ENCODE measurements at places on chromosomes 2 and 18.

DNA sequence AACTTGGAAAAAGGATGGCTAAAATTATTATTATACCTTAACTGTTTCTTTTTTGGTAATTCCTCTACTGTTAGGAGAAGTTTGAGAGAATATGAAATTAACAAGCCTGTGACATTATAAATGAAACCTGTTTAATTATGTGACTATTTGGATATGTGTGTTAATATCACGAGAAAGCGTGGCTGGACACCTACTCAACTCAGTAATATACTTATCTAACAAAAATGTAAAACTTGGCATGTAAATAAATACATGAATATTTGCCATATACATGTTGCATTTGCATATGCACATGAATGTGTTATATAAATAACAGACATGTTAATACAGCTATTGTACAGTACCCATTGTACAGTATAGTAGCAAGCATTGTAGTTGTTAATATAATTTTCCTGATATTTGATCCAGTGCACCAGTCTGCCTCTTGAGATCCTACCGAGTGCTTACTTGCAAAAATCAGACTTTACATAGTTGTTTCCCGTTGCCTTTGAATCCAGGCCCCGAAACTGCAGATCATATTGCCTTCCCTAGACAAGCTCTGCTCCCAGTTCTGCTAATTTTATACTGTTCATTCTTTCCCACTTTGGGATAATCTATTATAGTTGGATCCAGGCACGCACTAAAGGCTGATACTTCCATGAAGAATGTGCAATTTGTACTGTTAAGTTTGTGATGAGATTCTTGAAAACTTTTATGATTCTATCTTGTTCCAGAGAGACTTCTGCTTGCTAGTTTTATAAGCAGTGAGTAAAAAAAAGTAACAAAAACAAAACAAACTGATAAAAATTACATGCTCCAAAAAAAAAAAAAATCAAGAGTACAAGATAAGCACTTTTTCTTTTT lies 395.6 kb downstream of the ARHGAP15 start:
- peak; percentile 49 for DNase-seq

DNA sequence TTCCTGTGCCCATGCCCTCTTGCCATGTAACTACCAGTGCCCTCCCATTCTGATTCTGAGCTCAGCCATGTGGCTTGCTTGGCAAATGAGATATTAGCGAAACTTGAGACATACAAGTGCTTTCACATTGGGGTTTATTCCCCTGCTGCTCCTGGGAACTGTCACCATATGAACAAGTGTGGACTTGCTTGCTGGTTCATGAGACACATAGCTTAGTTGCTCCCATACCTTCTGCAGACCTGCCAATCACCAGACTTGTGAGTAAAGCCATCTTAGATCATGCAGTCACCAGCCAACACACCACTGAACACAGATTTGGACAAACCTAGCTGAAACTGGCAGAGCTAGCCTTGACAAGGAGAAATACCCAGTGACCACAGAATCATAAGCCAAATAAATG lies 155.1 kb downstream of the SS18 start:
- DNase-seq: no peak

GRCh38 chr2:190408538-190409271 lies 550 bp downstream of the MFSD6 start:
- peak; percentile 3 for DNase-seq

DNA sequence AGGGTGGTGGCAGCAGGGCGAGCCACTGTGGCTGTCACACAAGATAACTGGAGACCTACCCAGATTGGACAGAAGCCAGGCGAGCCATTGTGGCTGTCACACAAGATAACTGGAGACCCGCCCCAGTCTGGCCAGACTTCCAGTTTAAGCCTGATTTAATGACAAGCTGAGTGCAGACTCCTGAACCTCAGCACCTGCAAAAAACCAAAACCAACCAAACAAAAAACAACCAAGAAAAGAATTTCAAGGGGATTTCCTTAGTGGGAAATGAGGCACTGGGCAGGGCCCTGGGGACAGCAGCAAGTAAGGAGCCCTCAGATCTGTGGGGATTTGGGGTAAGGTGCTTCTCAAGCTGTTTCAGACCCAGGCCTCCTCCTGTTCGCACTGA lies 95.2 kb upstream of the BOD1L2 start:
- DNase-seq: no peak

DNA sequence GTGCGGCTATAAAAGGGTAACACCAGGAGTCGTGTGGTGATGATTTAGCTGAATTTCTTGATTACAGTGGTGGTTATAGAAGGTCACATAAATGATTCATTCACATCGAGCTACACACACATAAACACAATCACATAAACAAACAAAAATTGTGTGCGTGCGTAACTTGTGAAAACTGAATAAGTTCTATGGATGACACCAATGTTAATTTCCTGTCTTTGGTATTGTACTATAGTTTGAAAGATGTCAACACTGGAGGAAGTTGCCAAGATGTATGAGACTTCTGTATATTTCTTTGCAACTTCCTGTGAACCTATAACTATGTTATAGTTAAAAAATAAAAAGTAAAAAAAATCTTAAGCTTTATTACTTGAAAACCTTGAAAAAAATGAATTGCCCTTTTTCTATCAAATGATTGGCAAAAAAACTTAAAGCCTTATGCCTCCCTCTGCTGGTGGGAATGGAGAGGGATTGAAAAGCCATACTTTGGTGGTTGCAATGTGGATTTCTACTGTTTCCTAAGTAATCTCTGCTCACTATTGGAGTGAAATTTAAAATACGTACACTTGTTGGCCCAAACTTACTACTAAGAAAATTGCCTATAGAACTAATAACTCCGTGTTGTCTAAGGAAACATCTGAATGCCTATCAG lies 227.7 kb downstream of the RPIA start:
- peak; percentile 5 for DNase-seq

DNA sequence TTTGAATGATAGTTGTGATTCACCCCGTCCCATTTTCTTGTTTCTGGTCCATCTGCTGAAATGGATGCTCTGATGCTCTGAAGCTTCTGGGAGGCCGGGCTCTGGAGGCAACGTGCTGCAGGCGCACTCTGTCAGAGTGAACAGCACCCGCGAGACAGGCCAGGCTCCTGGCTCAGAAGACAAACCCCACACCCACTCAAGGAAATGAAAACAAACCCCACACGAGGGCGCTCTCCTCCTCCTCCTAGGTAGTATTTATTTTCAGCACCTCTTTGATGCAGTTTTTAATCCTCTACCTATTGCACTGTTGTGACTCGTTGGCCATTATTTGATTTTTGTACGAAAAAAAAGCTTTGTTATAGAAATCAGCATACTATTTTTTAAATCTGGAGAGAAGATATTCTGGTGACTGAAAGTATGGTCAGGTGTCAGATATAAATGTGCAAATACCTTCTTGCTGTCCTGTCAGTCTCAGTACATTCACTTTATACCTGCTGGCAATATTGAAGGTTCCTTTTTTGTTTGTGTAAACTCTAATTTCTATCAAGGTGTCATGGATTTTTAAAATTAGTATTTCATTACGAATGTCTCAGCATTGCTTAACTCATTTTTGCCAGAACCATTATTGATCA lies 10.3 kb upstream of the CHST10 start:
- peak; percentile 8 for DNase-seq

- peak; percentile 15 for DNase-seq
Measured at GRCh38 chr18:27808683-27809082, 368.2 kb downstream of the CDH2 start.

DNA sequence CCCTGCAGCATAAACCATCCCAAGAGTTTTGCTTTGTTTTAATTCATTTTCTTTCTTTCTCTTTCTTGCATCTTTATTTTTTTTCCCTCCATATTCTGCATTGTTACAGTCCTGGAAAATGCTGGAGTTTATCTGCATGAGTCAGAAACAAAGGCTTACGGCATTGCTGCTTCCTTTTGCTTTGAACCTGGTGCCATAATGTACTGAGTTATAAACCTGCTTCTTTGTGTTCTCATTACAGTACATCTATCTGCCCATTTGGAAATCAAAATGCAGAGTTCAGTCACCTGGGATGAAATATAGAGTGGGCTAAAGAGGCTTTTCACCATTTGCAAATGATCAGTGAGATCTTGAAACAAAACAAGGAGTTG lies 1009.2 kb upstream of the FANCL start:
- no peak for DNase-seq

DNA sequence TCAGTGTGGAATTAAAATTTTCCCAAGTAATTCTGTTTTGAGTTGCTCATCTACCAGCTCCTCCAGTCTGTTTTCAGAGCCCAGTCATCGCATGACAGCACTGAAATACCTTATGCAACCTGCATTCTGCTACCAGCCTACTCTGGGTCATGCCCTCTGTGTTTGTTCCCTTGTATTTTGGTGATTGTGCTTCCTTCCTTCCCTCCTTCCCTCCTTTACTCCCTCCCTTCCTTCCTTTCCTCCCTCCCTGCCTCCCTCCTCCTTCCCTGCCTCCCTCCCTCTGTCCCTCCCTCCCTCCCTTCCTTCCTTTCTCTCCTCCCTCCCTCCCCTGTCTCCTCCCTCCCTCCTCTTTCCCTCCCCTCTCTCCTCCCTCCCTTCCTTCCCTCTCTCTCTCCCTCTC lies 289.6 kb downstream of the CDH2 start:
- peak; percentile 40 for DNase-seq

DNA sequence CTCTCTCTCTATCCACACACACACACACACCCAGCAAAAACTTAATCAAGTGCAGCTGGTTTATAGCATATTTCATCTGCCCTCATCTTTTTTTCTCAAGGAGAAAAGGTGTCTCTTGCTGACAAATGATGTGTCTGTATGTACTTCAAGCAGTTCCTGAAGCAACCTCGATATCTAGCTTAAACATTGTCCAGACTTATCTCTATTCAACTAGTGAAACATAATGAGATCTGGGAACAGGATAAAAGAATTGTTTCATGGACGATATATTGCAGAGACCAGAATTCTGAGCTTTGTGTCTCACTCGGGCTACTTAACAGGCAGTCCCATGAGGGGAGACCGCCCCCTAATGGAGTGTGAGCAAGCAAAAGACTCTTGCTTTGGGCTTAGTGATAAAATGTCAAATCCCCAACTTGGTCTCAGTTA lies 929.2 kb upstream of the SOX11 start:
- no peak for DNase-seq

DNA sequence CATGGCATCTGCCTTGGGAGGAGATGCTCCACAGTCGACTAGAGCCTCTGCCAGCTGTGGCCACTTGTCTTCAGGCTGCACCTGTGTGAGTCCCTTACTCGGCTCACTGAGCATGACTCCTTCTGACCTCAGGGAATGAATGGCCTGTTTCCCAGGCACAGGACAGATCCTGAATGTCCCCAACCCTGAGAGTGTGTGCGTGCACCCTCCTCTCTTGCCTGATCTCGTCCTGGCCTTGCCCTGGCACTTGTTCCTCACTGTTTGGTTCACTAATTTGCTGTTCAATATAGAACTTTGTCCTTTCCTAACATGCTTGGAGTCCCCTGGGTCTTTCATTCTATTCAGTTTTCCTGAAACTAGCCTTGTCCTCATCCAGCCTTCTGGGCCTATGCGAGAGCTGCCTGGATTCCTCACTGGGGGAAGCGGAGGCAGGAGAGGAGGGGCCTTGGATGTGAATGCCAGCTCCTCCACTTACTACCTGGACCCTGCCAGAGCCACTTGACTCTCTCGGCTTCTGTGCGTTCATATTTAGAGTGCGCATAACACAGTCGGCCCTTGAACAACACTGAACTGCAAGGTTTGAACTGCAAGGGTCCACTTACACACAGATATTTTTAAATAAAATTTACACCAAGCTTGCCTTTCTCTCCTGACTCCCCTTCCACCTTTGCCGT lies 184.8 kb downstream of the ACKR3 start:
- no peak for DNase-seq

- DNase-seq: peak; percentile 82
Measured at GRCh38 chr2:213834331-213834730, 550.1 kb downstream of the SPAG16 start.

DNA sequence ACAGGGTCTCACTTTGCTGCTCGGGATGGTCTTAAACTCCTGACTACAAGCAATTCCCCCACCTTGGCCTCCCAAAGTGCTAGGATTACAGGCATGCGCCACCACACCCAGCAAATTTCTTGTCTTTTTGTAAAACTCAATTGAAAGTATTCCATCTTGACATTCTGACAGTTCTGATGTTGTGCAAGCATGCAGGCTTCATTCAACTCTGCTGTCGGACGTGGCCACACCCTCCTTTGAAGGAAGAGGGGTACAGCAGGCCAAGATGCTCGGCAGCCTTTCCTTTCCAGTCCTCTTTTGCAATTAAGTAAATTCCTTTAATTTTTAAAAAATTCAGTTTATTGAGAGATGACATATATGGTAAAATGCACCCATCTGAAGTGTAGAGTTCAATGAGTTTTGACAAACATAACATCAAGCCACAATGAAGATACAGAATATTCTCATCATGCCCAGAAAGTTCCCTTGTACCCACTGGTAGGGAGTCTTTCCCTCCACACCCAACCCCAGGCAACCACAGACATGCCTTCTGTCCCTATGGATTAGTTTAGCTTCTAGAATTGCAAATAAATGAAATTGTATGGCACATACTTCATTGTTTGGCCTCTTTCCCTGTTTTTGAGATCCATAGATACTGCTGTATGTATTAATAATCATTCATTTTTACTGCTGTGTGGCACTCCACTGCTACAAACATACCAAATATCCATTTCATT lies 33.1 kb downstream of the TUBB6 start:
- DNase-seq: no peak
